ENCODE measurements at places on chromosomes 16 and 17. TPM values are rescaled to one million over a fixed set of nuclear protein-coding genes. Genes with fewer than 3 reads are reported as not detected.

GRCh38 chr16:52050418-52050817 lies 496.5 kb downstream of the TOX3 start:
- no peak for DNase-seq

- peak; percentile 61 for DNase-seq
Observed at GRCh38 chr17:78128551-78129350, at the start of gene TMC6. TSS of gene TMC6 (minus strand) at chr17:78128755. CDS start at chr17:78126832, 1,923 bp downstream.

GRCh38 chr17:77436058-77436442 lies 295.3 kb downstream of the SEC14L1 start:
- peak; percentile 95 for DNase-seq

DNA sequence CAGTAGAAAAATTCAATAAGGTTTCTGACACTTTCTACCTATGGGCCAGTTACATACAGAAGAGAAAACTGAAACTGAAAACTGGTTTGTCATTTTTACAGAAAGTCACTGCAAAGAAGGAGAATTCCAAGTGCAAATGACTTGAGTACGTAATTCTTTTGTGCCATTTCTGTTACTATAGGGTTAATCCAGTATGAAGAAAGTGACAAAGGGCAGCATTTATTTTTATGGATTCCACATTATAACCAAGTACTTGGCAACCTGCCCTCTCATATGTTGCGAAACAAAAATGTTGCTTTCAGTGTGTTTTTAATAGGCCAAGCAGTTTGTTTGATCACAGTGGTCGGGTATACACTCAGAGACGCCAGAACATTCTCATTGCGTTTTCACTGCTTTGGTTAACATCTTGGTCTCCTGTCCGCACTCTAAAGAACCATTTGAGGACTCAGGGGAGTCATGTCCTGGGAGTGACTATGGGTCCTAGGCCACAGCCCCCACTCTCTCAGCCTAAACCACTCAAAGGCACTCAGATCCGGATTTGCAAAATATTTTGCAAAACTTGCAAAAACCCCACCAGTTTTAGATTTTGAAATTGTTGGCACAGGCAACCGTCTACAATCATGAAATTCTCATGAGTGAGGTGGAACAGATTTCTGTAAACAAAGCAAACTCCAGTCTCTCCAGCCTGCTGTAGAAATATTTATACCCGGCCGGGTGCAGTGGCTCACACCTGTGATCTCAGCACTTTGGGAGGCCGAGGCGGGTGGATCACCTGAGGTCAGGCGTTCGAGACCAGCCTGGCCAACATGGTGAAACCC lies 15.4 kb upstream of the HELZ start:
- peak; percentile 84 for DNase-seq

DNA sequence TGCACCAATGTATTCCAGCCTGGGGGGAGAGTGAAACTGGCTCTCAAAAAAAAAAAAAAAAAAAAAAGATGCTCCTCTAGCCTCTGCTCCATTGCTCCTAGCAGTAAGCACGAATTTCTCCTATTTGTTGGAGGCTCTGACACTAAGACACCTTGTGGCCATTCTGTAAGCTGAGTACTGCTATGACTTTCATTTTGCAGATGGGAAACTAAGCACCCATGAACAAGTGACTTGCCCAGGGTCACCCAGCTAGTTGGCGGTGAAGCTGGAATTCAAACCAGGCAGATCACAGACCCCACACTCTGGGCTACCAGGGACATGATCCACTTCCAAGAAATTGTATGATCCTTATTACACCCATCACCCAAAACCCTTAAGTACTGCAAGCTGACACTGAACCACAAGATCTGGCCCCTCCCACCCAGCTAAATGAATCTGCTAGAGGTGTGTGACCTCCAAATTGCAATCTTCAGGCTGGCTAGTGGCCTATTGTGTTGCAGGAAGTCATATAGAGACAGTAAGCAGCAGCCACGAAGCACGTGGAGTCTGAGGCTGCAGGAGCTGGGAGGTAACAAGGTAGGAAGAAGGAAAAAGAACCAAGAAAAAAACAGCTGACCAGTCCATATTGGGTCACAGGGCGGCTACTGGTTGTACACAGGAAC lies 209.4 kb downstream of the XYLT1 start:
- DNase-seq: no peak

DNA sequence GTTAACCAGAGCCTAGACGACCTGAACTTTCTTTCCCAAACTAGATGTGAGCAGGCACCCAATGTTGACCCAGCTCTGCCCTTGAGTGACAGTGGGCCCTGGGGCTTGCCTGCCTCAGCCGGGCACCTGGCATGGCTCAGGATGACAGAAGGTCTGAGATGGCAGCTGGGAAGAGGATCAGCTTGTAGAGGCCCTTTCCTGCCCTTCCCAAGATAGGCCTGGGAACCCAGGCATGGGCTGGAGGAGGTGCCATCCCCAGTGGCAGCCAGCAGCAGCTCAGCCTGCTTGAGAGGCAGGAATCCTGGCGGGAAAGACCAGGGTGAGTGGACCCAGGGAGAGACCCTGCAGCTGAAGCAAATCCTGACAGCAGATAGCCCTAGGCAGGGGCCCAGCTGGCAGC lies 59.1 kb downstream of the PIPOX start:
- peak; percentile 54 for DNase-seq

- no peak for DNase-seq
Observed at GRCh38 chr17:27283060-27283459, 10.9 kb upstream of the WSB1 start.

GRCh38 chr16:74107795-74108610 lies 188.6 kb upstream of the PSMD7 start:
- DNase-seq: peak; percentile 13

- DNase-seq: no peak
Observed at GRCh38 chr16:86781046-86781445, 202.7 kb downstream of the FOXL1 start.

GRCh38 chr17:71392715-71393567 lies 727.9 kb upstream of the SOX9 start:
- DNase-seq: no peak

GRCh38 chr17:69729944-69730343 lies 315.4 kb downstream of the MAP2K6 start:
- no peak for DNase-seq

- no peak for DNase-seq
Observed at GRCh38 chr17:57697891-57698711, 47.0 kb downstream of the CCDC182 start.

TSPOAP1 gene
- 3.6 TPM for total RNA-seq

COQ9 gene
- 68.8 TPM for total RNA-seq

GP1BA gene
- 0.04 TPM for total RNA-seq

CIITA gene
- total RNA-seq: 0.98 TPM

ITGB4 gene
- 1.6 TPM for total RNA-seq

CTRL gene
- total RNA-seq: 0.66 TPM

TAT gene
- 0.04 TPM for total RNA-seq

PRKAR1A gene
- 267 TPM for total RNA-seq

CHAD gene
- 2.4 TPM for total RNA-seq

TP53TG3 gene
- not detected for total RNA-seq

MT1H gene
- 0.40 TPM for total RNA-seq

CYLD gene
- 29.1 TPM for total RNA-seq

ASIC2 gene
- total RNA-seq: under 0.01 TPM

Measured in muscle of leg (tissue), 16 donors.